ENCODE measurements at places on chromosomes 1 and 21. TPM values are rescaled to one million over a fixed set of nuclear protein-coding genes. Genes with fewer than 3 reads are reported as not detected.
A peak's percentile ranks its signal among the peaks of the same experiment; 100 is the strongest.

DNA sequence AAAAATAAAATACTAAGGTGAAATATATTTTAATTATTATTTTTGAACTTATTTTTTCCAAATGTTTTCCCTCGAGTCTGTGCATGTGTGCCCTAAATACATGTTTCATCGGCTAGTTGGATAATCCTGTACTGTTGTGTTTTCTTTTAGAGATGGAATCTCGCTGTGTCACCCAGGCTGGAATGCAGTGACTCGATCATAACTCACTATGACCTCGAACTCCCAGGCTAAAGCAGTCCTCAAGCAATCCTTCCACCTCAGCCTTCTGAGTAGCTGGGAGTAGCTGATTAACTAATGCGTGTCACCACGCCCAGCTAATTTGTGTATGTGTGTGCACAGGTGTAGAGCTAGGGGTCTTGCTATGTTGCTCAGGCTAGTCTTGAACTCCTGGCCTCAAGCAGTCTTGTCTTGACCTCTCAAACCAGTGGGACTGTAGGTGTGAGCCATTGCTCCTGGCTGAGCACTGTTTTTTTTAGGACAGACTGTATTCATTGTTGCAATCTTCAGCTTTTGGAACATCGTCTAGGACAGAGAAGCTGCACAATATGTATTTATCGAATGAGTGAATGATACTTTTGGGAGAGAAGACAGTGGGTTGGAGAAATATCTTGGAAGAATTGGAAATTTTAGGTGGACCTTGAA, 4.8 kb upstream of the TMCO1 start:
- H3K4me1 ChIP-seq = no peaks in the 10 kb centered on the region
- no peaks in the 10 kb centered on the region for H3K36me3 ChIP-seq
- no peak overlapping the region for H3K4me3 ChIP-seq
- no peak overlapping the region for H3K27ac ChIP-seq
- no peaks in the 10 kb centered on the region for H3K27me3 ChIP-seq

- H3K4me1 ChIP-seq = no peaks in the 10 kb centered on the region
- H3K27me3 ChIP-seq = no peaks in the 10 kb centered on the region
- H3K4me3 ChIP-seq = peak overlapping the region; percentile 61
- H3K36me3 ChIP-seq = no peaks in the 10 kb centered on the region
- H3K27ac ChIP-seq = no peak overlapping the region
Observed at GRCh38 chr1:111270771-111271463, 19.7 kb upstream of the CHIA start.

- H3K27ac ChIP-seq = no peak overlapping the region
- H3K4me1 ChIP-seq = peaks cover 2% of the 10 kb centered on the region
- no peaks in the 10 kb centered on the region for H3K27me3 ChIP-seq
Observed at GRCh38 chr1:68116643-68117235, 66.3 kb upstream of the DIRAS3 start.

GRCh38 chr1:117289316-117289870, 77.9 kb upstream of the MAN1A2 start:
- H3K27ac ChIP-seq = no peak overlapping the region
- H3K27me3 ChIP-seq = no peaks in the 10 kb centered on the region
- no peaks in the 10 kb centered on the region for H3K4me1 ChIP-seq
- H3K36me3 ChIP-seq = no peaks in the 10 kb centered on the region
- no peak for DNase-seq

The KCNA2 gene
- total RNA-seq = 19.7 TPM

The WNT2B gene
- total RNA-seq = 4.0 TPM

The CD53 gene
- total RNA-seq = not detected
